NCI-H1105 treated with DMSO at 0.1 percent for 48 hours (cell line): ENCODE measurements at places on chromosomes 16 and 17.

GRCh38 chr17:63024716-63025115 lies 58.7 kb downstream of the TANC2 start:
- DNase-seq: no peak

DNA sequence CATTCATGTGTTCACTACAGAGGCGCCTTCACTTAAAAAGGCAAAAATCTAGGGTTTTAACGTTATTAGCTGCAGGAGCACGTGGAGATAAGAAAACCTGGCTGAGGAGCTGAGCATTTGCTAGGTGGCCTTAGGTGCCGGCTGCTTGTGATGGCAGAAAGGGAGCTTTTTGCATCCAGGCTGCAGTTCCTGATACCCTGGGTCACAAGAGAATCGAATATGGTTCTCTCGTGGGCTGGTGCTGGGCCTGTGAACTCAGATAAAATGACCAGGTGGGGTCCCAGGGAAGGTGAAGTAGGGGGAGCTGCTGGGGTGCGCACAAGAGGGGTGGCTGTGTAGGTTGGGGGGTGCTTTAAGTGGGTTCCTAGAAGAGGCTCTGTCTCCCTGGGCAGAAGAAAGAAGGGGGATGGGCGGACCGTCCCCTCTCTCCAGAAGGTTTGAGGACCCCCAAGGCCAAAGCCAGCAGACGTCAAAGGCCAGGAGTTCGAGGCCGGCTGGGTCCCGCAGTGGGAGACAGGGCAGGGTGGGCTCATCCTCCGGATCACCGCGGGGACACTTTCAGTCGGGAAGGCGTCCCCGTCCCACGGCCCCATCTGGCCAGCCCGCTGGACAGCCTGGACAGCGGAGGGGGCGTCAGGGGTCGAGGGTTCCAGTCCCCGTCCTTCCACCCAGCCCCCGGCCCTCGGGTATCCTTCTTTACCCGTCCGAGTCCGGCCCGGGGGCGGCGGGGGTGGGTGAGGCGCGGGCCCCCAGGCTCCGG lies 740 bp upstream of the CMIP start:
- DNase-seq: no peak

GRCh38 chr16:20807862-20808261 lies 1.5 kb downstream of the REXO5 start:
- DNase-seq: no peak

DNA sequence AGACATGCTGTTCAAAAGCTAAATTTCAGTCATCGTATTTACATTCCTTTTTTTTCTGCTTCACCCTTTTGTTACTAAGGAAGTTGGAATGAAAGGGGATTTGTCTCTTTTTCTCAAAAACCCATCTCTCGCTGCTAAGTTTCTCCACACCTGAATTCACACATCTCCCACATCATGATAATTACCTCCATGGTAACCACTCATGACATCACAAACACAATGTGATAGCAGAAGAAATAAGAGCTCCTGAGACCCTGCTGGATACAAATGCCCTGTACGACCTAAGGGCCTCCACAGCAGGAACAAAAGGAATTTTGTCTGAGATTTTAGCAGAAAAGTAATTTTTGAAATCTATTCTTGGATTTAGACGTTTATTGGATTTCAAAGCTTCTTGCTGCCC lies 82.6 kb upstream of the GNAO1 start:
- DNase-seq: peak; percentile 86

DNA sequence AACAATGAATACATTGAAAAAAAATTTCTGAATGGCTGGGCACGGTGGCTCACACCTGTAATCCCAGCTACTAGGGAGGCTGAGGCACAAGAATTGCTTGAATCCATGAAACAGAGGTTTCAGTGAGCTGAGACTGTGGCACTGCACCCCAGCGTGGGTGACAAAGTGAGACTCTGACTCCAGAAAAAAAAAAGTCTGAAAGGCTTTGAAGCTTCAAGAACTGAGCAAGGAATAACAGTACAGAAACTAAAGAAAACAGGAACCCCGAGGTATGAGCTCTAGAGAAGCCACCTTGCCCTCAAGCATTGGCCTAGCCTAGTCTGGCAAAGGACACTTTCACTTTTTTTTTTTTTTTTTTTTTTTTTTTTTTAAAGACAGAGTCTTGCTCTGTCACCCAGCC lies 45.0 kb downstream of the TEX2 start:
- DNase-seq: no peak

DNA sequence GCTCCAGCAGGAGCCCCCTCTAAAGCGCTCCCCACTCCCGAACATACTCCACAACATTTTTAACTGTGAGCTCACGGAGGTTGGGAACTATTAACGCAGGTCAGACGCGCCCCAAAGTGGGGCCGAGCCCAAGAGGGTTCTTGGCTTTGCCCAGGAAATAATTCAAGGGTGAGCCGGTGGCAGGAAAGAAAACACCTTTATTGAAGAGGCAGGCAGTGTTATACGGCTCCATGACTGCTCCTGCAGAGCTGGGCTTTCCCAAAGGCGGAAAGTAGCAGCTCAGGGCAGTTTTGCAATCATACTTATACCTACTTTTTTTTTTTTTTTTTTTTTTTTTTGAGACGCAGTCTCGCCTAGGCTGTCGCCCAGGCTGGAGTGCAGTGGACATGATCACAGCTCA lies 6.2 kb downstream of the ADCY9 start:
- no peak for DNase-seq

- no peak for DNase-seq
These were observed 20.4 kb upstream of the WDR45B start for GRCh38 chr17:82668631-82669099.

DNA sequence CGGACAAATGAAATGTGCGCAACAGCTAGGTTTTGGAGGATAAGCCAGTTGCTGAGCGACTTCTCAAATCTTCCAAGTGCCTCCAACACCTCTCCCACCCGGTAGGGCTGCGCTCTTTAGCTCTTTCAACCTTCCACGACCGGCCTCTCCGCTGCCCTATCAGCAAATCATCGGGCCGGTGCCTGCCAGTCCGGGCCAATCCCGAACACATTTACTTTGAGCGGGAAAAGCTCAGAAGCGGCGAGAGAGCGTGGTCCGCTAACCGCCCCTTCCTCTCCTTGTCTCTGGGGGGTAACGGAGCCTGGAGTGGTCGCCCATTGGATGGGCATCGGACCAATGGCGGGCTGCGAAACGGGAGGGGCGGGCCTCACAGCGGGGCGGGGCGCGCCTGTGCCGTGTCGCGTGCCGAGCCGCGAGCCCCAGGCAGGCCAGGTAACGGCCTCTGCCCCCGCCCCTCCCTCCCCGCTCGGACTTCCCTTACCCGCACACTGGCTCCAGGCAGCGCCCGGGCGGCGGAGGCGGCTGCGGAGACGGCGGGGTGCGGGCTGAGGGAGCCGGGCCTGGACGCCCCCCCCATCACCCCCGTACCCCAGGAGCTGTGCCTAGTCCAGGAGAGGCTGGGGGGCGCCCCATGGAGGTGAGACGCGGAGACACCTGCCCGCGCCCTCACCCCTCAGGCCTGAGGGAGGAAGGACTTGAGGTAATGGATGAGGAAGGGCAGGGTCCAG lies at the start of gene MEIOC:
Gene MEIOC, plus strand, starts transcription at position 486 of the 728 bp plus-strand sequence. Its CDS starts 146 bp downstream, at position 632.
- DNase-seq: peak; percentile 12

DNA sequence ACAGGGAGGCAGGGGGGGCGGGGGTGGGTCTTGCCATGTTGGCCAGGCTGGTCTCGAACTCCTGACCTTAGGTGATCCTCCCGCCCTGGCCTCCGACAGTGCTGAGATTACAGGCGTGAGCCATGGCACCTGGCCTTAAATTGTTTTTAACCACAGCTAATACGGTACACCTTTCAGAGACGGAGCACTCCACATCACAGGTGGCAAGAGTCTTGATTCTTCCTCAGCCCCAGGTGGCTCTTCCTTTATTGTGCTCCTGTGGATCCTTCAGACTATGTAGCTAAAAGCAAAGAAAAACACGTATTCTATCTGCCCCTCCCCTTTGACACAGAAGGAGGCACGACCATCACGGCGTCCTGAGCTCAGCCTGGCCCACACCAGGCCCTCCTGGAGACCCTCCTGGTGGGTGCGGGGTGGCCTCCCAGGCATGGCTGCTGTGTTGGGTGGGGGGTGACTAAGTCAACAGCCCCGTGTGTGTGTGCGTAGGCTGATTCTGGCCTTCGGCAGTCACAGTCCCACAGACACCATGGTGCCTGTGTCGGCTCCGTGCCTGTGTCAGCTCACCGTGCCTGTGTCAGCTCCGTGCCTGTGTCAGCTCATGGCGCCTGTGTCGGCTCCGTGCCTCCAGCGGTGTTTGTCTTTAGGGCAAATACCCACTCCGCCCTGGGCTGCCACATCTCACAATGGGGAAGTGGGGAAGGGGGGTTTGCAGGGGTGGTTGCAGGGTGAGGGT lies 10.8 kb upstream of the SECTM1 start:
- no peak for DNase-seq

DNA sequence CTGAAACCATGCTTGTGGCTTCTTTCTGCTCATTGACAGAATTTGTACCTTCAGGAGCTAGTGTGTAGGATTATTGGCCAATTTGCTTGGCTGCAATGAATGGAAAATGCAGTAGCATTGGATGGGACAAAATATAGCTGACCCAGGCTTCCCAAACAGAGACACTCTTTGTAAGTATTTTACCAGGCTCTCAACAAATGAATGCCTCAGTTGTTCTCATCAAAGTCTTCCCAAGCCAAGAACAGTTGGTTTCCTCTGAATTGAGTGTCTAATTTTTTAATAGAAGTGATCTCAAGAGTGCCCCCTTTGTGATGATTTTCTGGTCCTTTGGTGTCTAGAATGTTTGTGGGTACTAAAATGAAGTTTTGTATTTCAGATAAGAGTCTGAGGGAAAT lies 140.9 kb downstream of the SHISA9 start:
- DNase-seq: no peak

DNA sequence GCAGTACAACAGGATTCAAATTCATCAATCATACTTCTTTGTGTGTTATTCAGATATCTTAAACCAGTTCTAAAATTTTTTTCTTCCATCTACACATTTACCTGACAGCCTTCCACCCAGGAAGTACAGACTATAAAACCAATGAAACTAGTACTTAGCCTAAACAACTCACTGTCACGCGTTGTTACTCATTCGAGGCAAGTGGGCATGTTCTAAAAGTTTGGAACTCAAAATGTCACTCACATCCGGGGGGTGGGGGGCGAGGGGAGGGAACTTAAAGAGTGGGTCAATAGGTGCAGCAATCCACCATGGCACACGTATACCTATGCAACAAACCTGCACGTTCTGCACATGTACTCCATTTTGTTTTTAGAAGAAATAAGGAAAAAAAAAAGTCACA lies 90.4 kb upstream of the PLEKHM1 start:
- no peak for DNase-seq

GRCh38 chr16:57422026-57422944 lies 17.7 kb downstream of the CCL17 start:
- peak; percentile 13 for DNase-seq

DNA sequence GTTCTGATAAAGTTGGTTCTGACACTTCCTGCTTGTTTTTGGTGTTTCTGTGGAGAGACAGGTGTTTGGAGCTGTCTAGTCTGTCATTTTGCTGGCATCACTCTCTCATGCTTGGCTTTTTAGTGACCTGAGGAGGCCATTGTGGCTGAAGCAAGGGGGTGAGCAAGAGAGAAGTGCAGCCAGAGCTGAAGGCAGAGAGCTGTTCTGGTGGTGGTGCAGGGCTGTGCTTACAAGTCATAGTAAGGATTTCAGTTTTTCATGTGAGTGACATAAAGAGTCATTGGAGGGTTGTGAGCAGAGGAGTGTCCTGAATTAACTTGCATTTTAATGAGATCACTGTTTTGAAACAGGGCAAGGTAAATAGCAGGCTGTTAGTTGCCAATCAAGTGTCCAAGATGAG lies 97.5 kb downstream of the CHD9 start:
- DNase-seq: no peak
